Activated T-cell treated with anti-CD3 and anti-CD28 coated beads, Interleukin-2, amount 50 U/mL, for 24 hours (primary cell): ENCODE measurements at places on chromosomes 12 and 14.
A peak's percentile ranks its signal among the peaks of the same experiment; 100 is the strongest.

- no peak for DNase-seq
Measured at GRCh38 chr14:90699016-90699415, 117.2 kb downstream of the TTC7B start.

GRCh38 chr12:77973579-77973978 is 142.9 kb downstream of the NAV3 start:
- DNase-seq = no peak

GRCh38 chr14:55963295-55963694 is 154.9 kb upstream of the PELI2 start:
- no peak for DNase-seq

GRCh38 chr14:50559990-50560930 is at the start of gene ATL1:
TSS of gene ATL1 (plus strand) at chr14:50560145. CDS start at chr14:50560266, 121 bp downstream.
- DNase-seq = peak; percentile 69

GRCh38 chr14:73739174-73739898 is 25.2 kb upstream of the PNMA1 start:
- DNase-seq = no peak

DNA sequence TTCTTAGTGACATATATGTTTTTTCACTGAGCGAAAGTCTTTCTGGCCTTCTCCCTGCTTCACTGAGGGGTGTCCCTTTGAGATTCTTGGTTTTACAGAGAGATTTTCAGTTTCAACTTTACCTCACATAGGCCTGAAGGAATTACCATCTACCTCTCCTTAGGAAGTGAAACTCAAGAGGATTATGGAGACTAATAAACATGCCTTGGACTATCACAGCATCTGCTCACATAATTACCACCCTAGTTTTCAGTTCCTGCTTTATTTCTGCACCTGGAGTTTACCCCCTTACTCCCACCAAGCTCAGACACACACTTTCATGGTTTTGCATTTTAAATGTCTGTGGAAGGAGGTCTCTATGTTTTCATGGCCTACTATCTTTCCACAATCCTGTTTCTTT is 118.3 kb upstream of the SCAF11 start:
- DNase-seq = no peak

DNA sequence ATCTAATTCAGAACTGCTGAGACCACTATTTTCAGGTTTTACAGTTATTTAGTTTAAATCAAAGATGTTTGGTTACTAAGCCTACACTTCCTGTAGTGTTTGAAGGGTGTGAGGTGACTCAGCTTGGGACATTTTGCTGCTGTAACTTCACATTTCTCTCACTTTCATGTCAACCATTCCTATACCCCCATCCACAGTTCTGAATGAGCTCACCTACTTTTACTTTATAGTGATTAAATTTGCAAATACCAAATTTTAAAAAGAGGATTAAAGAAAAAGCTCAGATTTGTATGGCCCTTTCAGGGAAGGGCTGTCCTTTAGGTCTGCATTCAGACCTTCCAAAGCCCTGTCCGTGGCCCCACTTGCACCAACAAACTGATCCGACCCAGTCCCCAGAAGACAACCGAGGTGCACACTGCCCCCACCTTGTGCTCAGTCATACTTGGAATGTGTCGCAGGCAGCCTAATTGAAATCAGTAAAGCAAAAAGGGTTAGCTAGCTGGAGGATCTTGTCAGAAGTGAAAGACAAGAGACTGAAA is 174.4 kb downstream of the MON2 start:
- DNase-seq = peak; percentile 59
